ENCODE measurements at places on chromosomes 2 and 18.

DNA sequence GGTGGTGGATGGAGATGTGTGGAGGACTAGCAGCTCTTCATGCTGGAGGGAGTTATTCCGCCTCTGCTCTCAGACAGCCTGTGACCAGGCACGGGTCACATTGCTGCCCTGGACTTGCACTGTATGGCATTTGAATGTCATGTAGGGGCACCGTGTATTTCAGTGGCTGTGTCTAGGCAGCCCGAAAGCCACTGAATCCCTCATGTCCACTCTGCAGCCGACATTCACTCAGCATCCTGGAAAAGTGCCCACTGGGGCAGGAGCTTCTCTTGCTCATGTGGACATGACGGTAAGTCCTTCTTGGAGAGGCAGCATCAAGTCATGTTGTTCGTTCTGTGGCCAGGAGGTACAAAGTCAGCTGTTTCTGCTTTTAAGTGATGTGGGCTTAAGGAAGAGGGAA, 127.9 kb downstream of the SH3RF3 start:
- no peak for DNase-seq

GRCh38 chr2:202022755-202023154, 10.9 kb upstream of the FZD7 start:
- DNase-seq: peak; percentile 55

DNA sequence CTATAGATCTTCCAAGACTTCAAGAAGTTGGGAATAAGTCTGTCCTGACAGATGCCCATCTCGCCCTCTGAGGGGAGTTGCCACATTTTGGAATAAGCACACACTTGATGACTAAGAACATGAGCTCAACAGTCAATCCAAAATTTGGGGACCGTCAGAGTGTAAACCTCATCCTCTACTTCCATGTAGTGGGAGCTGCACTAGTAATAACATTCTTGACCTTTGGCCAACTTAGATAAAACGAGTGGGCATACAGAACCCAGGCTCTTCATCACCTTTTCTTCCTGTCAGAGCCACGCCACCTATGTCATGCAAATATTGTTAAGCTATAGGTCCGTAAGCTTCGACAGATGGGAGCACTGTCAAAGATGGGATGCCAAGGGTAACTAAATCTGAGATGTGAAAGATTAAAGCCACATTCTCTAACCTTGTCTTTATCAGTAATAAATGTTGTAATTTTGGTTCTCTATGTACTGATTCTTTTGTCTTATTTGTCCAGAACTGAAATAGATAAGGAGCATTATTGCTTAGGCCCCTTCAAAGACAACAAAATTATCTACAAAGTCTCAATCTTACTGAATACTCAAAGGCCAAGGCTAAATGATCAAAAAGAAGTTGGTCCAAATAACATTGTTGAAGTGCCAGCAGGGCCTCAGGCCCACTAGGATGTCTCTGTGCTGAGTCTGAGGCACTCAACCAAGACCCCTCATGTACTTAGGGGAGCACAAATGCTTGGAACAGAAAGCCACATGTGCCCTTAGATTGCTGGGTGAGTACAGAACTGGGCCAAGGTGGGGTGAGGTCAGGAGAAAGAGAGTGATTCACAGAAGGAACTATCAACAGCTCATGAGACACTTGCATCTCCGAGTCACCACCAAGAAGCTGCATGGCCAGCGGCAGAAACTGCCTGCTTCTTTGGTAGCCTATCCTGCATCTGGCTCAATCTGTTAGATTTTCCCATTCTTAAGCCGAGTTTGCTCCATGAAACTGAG, 15.0 kb downstream of the CDH2 start:
- no peak for DNase-seq

DNA sequence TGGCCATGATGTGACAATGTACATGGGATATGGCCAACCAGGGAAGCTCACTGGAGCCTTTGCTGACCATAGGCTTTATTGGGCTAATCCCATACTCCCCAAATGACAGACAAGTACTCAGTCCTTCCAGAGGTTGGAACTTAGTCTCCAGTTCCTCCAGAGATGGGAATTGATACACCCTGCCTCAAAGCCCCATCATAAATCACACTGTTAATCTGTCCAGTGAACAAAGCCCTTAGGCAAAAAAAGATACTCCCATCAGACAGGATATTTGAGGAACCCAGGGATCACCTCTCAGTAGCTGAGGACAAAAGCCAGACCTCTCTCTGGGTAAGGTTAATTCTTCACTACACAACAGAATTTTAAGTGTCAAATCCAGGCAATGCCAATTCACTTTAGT, 247.5 kb upstream of the CDH20 start:
- no peak for DNase-seq

- DNase-seq: no peak
Measured at GRCh38 chr2:119049968-119050704, 108.1 kb downstream of the MARCO start.

- no peak for DNase-seq
Measured at GRCh38 chr2:75431763-75432162, 129.0 kb downstream of the EVA1A start.

DNA sequence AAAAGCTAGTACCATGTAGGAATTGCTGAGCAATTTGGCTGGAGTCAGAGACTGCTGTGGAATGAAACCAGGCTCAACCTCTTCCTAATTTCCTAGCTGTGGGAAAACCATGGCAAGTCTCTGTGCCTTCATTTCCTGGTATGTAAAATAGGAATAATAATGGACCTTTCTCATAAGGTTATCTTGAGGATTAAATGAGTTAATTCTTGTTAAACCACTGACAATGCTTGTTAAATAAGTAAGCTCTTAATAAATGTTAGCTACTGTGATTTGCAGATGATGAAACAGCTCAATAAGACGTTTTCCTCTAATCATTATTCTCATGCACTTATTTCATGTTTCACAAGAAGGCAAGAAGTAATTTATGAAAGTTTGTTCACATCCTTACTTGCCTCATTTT, 346.7 kb downstream of the RND3 start:
- no peak for DNase-seq

DNA sequence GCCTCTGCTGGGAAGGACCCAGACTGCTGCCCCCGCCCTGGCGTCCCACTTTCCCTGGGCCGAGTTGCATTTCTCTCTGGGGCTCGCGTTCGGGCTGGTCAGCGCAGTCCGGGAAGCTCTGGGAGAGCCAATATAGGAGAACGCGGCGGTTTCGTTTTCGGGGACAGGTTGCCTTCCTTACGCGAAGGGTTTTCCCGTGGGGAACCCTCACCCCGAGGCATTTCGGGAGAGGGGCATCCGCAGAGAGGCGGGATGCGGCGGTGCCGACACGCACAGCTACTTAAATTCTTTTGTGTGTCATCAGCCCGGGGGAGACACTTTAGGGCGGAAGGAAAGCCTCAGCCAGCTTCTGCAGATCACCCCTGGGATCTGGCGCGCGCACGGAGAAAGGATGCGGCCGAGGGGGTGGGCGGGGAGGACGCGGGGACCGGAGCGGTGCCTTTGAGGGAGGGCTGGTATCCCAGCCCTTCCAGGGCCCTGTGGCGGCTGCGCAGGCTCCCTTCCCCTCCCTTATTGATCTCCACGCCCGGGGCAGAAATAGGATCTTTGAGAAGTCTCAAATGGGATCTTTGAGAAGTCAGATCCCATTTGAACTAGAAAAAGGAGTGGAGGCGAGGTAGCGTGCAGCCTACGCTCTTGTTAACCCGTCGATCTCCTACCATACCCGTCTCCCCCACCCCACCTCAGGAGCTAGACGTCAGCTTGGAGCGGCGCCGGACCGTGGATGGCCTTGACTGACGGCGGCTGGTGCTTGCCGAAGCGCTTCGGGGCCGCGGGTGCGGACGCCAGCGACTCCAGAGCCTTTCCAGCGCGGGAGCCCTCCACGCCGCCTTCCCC, 1.2 kb downstream of the GATA6 start:
- DNase-seq: peak; percentile 21

DNA sequence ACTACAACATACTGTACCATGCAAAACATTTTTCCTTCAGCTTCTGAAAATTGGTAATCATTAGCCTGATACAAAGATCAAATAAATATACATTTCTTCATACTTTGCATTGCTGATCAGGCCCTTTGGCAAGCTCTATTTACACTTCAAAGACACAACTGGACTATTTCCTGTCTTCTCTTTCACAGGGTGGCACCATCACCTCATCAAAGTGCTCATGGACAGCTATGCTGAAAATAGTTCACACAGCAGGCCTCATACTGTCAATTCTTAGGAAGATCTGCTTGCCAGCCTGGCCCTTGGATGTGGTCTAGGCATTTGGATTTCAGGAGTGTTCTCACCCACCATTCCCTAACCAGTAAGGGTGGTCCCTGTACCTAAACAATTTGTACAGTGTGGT, 33.9 kb downstream of the FBXO15 start:
- DNase-seq: no peak

DNA sequence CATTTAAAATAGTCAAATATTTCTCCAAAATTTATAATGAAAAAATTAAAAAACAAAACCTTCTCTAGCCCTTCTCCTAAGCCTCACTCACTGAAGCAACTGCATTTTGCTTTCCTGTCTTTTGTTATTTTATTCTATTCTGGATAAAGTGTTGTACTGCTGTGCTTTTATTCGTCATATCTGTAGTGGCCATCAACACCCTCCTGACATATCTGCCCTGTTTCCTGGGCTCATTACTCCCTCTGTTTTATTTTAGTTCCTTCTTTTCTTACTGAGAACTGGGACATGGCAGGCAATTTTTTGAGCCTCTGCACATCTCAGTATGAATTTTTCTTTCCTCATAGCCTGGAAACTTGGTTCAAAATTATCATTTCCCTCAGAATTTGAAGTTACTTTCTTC, 224.2 kb downstream of the GULP1 start:
- DNase-seq: no peak

DNA sequence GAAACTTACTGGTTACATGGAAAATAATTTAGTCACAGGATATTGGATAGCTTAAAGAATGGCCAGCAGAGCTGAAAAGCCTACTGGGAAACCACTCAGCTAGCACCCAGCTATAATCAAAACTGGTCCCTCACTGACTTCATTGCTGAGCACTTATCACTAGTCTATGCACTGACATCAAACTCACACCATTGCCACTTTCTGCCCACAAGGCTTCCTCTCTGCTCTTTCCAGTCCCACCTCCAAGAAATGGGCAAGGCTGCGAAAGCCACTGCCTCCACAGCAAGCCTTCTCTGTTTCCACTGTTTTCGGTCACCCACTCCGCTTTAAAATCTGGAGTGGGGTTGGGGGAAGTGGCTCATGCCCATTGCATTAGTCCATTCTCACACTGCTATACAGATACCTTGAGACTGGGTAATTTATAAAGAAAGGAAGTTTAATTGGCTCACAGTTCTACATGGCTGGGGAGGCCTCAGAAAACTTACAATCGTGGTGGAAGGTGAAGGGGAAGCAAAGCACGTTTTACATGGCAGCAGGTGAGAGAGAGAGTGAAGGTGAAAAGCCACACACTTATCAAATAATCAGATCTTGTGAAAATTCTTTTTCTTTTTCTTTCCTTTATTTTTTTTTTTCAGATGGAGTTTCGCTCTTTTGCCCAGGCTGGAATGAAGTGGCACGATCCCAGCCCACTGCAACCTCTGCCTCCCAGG, 77.0 kb upstream of the CERS6 start:
- DNase-seq: no peak

DNA sequence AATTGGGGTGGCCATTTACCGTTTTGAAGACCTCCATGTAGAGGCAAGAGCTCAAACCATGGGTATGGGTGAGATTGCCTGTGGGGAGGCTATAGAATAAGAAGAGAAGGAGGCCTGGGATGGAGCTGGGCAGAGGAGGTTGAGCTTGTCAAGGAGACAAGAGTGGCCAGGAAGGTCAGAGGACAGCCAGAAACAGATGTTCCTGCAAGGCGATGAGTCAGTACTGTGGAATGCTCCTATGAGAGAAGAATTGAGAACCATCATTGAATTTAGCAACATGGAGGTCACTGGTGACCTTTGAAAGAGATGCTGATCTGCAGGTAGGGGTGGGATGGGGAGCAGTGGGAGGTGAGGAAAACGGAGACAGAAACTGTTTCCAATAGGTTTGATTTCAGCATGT, 3.5 kb downstream of the ACSL3 start:
- DNase-seq: no peak

DNA sequence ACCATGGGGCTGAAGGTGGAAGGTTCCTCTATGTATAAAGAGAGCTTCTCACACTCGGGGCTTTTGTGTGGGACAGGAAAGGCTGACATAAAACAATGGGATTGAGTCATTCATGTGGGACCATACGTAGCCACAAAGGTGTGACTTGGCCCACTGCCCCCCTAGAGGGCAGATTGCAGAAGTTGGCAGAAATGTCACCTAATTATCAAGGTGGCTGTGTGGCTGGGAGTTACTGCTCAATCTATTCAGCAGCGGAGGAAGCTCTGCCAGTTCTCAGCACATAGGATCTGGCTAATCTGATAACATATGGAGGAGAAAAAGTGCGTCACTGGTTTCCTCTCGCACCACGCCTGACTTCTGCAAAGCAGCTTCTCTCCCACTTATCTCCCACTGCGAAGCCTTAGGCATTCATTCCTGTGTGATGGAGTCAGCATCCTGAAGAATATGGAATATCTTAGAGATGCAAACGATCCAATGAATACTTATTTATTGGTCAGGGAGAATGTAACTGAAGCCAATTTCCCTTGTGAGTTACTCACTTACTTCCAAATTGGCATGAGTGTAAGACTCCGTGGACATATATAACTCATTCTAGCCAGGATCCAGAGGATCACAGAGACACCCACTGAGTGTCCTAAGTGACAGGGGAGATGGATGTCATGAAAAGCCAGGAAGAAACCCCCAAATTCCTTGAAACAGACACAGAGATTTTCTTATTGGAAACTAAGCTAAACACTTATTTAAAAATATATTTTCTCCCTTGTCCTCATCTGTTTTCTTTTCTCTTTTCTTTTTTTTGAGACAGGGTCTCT, 344.8 kb downstream of the TGIF1 start:
- no peak for DNase-seq

GRCh38 chr18:26386002-26386401, 159.8 kb downstream of the TAF4B start:
- no peak for DNase-seq

All from NCI-H1105 (cell line).